ENCODE measurements at places on chromosomes 3 and 15. TPM values are rescaled to one million over a fixed set of nuclear protein-coding genes. Genes with fewer than 3 reads are reported as not detected.

BNC1 gene
- not detected for total RNA-seq

SERINC4 gene
- total RNA-seq: not detected

CCDC50 gene
- total RNA-seq: 95.0 TPM

STRIT1 gene
- not detected for total RNA-seq

DNA sequence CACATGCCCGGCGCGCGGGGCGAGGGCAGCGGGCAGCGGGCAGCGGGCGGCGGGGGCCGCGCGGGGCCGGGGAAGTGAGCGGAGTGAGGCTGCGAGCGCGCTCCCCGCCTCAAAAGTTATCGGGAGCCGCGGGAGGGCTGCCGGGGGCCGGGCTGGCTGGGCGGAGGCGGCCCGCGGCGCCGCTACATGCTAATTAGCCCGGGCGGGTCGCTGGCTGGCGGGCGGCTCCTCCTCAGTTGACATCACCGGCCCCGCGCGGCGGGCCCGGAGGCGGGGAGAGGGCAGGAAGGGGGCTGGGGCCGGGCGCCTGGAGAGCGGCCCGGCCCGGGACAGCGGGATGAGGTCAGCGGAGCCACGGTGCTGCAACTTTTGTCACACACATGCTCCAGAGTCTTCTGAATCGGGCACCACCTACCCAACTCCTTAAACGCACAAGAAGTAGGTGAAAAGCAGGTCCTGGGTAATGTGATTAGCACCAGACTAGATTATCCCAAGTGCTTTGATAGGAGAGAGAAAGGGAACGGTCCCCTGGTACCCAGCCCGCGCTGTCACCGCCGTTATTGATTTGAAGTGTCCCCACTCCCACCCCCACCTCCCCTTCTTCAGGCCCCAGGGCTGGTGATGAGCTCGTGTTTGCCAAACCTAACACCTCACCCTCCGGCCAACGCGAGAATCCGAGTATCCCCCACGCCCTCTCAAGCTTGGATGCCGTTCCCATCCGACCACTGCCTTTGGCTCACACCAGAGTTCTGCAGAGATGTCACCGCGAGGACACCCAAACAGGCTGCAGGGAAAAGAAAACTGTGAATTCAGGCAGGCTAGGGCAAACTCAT, at the start of gene HEG1:
TSS of gene HEG1 (minus strand) at position 85 of the 833 bp plus-strand sequence. CDS start 107 bp downstream, outside the sequence.
- H3K36me3 ChIP-seq: no peaks in the 10 kb centered on the region
- H3K4me3 ChIP-seq: peak within 1 kb of the TSS; percentile 84
- DNase-seq: peak; percentile 76
- peak within 1 kb of the TSS; percentile 93 for H3K27ac ChIP-seq

GRCh38 chr3:151584566-151584965, 123.7 kb upstream of the IGSF10 start:
- no peaks in the 10 kb centered on the region for H3K27me3 ChIP-seq
- no peaks in the 10 kb centered on the region for H3K4me1 ChIP-seq
- H3K27ac ChIP-seq: no peak overlapping the region

DNA sequence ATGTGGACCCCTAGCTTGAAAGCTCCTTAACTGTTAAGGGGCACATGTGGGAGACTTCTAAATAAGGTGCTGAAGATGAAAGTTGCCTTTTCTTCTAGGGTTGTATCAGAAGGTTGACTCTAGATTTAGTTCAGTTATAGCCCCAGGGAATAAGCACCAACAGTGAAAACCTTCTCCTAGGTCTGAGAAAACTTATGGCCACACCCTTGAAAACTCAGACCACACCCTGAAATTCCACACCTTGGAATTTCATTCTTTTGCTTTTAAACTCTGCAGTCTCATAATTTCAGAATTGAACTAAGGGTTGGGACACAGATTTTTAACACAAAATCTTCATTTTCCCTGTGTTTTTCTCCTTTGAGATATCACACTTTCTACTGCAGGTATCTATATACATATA, 355.8 kb upstream of the IL12A start:
- no peak overlapping the region for H3K27ac ChIP-seq
- H3K36me3 ChIP-seq: no peaks in the 10 kb centered on the region
- no peaks in the 10 kb centered on the region for H3K27me3 ChIP-seq
- H3K4me3 ChIP-seq: no peak overlapping the region
- DNase-seq: no peak

DNA sequence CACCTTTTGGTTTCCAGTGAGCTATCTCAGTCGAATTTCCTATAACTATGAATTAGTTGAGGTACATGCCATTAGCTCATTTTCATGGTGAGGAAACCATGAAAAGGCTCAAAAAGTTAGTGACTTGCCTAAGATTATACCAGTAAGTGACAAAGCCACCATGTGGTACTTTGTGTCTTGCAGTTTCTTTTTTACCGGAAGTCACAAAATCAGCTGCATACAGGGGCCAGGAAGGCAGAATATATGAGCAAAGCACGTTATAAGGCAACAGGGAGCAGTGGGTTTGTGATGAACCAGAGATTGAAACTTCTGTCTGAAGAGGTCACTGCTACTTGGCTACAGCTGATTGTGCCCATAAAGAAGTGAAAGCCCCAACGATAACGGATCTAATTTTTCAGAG, 50.3 kb downstream of the CMTM8 start:
- H3K36me3 ChIP-seq: no peaks in the 10 kb centered on the region
- no peak for DNase-seq
- no peak overlapping the region for H3K4me3 ChIP-seq
- H3K27ac ChIP-seq: peak overlapping the region; percentile 34
- H3K4me1 ChIP-seq: no peaks in the 10 kb centered on the region

- no peak overlapping the region for H3K4me3 ChIP-seq
- H3K27me3 ChIP-seq: no peaks in the 10 kb centered on the region
- H3K27ac ChIP-seq: no peak overlapping the region
- DNase-seq: no peak
Observed at GRCh38 chr3:146491303-146491702, 21.9 kb upstream of the PLSCR2 start.

GRCh38 chr3:126394977-126395321, 240 bp downstream of the CFAP100 start:
- no peaks in the 10 kb centered on the region for H3K27me3 ChIP-seq
- no peak overlapping the region for H3K4me3 ChIP-seq
- DNase-seq: no peak
- H3K27ac ChIP-seq: no peak overlapping the region
- H3K36me3 ChIP-seq: no peaks in the 10 kb centered on the region

DNA sequence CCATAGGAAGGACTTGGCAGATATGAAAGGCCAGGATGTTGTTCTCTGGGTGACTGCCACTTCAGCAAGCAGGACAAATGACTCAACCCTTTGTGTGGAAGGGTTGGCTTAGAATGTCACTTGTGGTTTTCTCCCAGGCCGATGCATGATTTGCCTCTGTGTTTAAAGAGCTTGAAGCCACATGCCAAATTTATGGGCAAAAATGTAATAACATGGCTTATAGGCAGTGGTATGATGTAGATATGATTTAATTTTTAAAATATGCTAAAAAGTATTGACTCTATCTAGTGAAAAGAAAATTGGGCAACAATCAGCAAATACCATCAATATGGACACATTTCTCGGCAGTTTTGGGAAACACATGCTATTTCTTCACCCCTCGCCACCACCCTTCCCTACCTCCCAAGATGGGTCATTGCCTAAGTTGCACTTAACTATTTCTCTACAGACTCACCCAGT, 114.6 kb downstream of the CYP19A1 start:
- H3K4me3 ChIP-seq: no peak overlapping the region
- no peaks in the 10 kb centered on the region for H3K4me1 ChIP-seq
- no peak overlapping the region for H3K27ac ChIP-seq

DNA sequence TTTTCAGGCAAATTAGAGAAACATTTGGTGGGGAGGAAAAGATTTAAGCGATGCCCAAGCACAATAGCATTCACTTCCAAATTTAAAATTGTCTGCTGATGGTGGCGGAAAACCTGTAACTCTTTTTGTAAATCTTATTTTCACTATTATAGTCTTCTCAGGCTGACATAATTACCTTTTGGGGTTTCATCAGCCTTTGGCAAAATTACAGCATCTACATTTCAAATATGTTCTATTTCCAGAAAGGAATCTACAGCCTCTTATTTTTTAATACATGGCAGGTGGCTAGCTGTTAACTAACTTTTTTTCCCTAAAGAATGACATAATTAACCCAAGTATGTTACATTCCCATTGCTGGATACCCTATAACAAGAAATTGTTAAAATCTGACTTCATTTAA, 391.5 kb upstream of the CCDC54 start:
- no peaks in the 10 kb centered on the region for H3K4me1 ChIP-seq
- no peaks in the 10 kb centered on the region for H3K27me3 ChIP-seq
- H3K4me3 ChIP-seq: no peak overlapping the region
- no peak overlapping the region for H3K27ac ChIP-seq
- DNase-seq: no peak
